Fibroblast of gingiva (primary cell): ENCODE measurements at places on chromosomes 12 and 14.

DNA sequence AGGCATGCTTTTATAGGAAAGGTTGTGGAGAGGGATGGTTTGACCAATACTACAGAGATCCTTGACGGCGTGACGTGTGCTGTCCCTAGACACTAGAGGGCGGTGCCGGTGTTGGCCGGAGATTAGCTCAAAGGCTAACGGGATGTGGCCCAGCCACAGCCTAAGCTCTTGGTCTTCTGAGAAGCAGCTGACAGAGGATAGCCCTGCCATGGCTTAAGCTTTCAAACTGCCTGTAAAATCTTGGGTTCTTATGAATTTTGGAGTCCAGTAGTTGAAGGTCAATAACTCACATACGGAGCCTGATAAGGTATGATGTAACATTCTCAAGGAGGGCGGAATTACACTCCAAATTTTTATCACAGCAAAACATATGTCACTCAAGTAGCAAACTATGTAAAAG lies 515.7 kb upstream of the ATXN7L3B start:
- DNase-seq: peak; percentile 8

DNA sequence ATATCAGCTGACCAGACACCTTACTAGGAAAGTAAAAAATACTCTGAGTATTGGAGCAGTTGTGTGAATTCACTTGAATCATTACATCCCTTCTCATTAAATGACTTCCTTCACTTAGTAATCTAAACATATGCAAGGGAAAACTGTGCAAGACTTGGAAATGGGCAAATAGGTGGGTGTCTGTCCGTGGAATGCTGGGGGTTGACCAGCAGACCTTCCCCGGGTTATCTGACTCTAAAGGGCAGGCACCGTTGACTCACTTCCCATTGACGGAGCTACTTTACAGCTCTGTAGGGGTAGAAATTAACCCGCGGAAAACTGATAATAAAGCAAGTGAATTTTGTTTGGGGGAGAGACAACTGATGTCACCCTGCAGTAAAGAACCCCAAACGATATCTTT lies 199.3 kb downstream of the TTC7B start:
- no peak for DNase-seq

DNA sequence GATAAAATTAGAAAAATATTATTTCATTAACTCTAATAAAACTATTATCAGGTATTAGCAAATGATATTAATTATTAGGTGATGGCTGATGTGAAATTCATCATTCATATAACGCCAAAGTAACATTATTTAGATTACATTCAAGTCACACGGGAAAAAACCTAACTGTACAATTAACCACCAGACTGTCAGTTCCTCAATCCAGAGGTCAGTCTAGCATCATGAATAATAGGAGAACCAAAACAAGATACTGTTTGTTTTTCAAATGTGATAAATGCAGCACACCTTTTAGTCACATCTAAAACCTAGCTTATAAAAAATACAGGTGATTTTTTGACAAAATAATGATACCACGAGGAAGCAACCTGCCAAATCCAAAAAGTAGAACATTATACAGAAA lies 19.6 kb downstream of the SENP1 start:
- DNase-seq: no peak

- DNase-seq: peak; percentile 17
Observed at GRCh38 chr12:21502164-21502496, 541 bp downstream of the GOLT1B start.

DNA sequence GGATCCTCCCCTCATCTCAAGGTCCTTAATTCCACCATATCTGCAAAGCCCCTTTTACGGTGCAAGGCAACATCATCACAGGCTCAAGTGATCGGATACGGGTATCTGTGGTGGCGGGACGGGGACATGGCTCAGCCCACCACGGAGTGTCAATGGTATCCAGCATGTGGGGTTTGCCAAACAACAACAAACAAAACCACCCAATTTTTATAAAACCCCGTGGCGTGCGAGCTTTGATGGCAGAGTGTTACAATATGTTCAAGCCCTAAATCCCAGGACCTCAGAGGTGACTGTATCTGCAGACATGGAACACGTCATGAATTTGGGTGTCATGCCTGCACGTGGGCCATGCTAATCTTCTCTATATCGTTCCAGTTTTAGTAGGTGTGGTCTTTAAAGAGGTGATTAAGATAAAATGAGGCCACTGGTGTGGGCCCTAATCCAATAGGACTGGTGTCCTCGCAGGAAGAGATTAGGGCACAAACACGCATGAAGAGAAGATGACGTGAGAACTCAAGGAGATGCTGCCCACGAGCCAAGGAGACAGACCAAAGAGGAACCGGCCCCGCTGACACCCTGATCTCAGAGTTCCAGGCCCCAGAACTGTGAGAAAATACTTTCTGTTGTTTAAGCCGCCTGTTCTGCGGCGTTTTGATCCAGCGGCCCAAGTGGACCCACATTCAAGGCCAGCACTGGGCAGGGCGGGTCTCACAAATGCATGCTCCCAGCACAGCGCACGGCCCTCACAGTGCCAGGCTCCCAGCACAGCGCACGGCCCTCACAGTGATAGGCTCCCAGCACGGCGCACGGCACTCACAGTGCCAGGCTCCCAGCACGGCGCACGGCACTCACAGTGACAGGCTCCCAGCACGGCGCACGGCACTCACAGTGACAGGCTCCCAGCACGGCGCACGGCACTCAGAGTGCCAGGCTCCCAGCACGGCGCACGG lies 6.7 kb upstream of the GOLGA3 start:
- DNase-seq: no peak

- DNase-seq: no peak
Observed at GRCh38 chr12:11622876-11623281, 26.6 kb upstream of the ETV6 start.

- DNase-seq: no peak
Observed at GRCh38 chr14:92461891-92462290, 51.7 kb upstream of the RIN3 start.

DNA sequence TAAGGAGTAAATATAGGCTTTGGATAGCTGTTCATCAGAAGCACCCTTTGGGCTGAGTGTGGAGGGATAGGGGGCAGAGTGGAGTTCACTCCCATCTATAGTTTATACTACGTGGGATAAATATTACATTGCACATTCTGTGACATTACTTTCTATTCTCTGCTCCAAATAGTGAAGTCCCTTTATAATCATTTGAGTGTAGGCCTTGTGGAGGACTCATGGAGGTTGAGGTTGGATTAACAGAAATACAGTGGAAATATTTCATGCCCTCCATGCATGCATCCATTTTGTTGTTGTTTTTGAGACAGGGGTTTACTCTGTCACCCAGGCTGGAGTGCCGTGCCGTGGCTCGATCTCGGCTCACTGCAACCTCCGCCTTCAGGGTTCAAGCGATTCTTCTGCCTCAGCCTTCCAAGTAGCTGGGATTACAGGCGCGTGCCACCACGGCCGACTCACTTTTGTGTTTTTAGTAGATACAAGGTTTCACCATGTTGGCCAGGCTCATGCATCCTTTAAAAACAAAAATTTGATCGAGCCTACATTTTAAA lies 1.4 kb downstream of the CHPT1 start:
- no peak for DNase-seq

- no peak for DNase-seq
Observed at GRCh38 chr12:25352083-25352918, 101.6 kb upstream of the KRAS start.

GRCh38 chr14:101288436-101289229 lies 272.7 kb upstream of the DIO3 start:
- DNase-seq: no peak

DNA sequence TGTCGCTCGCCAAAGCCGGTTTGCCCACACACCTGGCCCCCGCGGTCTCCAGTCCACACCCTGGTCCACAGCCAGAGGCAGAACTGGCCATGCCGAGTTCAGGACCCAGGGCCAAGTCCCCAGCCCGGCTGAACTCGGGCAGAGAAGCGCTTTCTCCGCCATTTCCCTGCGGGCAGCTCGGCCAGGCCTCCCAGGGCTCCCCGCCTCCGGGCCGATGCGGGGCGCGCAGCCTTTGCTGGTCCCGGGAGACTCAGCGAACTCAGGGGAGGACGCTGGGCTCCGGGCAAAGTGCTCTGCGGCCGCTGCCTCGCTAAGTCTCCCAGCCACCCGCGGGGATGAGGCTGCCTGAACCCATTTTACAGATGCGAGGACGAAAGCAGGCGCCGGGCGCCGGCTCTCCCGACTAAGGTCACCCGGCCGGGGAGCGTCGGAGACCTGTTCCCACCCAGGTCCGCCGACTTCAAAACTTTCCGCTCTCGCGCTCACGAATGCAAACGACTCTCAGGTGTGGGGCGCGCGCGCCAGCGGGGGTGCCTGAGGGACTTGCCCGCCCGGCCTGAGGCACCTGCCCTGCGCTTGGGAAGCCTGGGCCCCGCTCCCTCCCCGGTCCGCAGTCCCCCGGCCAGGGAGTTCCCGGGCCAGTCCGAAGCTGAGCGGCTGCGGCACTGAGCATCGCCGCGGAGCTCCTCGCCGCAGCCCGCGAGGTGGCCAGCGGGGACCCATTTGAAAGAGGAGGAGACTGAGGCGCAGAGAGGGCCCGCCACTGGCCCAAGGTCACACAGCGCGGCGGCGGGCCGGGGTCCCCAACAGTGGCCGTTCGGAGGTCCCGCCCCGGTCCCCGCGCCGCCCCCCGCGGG lies 627 bp downstream of the TESC start:
- DNase-seq: no peak

DNA sequence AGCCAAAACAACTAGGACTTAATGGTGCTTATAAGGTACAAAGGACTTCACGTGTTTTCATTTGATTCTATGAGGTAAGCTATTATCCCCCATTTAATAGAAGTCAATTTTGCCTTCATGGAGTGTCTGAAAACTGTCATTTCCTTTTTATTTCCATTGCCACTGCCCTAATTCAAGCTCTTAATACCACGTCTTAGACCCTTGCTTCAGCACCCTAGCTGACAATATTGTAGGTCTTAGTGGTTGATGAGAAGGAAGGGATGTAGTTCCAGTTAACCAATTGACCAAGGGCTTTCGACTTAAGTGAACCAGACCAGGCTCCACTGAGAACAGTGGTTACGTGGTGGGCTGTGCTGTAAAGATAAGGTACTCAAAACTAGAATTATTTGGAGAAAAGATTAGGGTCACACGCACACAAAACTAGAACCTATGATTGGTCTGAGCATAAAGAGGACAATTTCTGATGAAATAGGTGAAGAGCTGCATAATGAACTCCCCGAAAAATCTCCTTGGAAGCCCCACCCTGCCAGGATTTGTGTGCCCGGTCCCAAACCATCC lies 9.6 kb upstream of the ASIC1 start:
- DNase-seq: no peak

DNA sequence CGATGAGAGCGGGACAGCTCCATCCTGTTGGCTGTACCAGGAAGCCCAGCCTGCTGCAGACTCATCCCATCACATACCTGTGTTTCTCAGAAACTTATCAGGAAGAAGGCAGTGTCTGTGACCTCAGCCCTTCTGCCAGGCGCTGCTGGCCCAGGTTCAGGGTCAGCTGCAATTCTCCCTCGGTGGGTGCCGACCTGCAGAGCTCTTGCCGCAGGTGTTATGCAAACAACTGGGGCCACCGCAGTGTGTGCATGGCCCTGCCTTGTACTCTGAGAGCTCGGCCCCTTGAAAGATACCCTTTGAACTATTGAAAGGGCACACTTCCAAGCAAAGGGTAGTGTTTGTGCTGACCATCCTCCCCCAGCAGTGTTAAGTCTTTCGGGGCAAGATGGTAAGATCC lies 322.2 kb upstream of the DIO3 start:
- no peak for DNase-seq

DNA sequence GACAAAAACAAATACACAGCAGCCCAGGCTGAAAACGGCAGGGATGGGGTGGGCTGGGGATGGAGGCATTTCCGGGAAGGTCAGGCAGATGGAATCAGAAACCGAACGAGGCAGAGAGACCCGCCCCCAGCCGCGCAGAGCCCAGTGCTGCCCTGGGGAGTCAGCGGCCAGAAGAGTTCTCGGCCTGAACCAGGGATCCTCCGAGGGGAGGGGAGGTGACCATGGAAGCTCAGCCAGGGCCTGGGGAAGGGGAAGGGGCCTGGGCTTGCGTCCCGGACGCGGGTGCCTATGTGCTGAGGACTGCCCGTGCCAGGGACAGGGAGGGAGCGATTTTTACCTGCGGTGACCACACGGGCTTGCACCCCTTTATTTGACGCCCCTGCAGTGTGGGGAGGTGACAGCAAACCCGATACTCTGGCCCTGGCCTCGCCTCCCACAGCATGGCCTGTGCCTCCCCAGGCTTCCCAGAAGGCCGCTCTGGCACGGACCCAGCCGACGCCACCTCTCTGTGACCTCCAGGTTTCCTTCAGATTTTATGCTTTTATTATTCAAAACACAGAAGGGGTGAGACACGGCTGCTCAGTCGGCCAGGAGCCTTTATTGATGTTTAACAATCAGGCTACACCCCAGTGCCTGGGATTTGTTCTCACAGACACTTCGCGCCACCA lies 7.7 kb downstream of the LRCOL1 start:
- DNase-seq: no peak

GRCh38 chr14:71228711-71229110 lies 321.5 kb downstream of the PCNX1 start:
- DNase-seq: no peak

- DNase-seq: no peak
Observed at GRCh38 chr12:126648074-126648473, 1582.8 kb downstream of the AACS start.

DNA sequence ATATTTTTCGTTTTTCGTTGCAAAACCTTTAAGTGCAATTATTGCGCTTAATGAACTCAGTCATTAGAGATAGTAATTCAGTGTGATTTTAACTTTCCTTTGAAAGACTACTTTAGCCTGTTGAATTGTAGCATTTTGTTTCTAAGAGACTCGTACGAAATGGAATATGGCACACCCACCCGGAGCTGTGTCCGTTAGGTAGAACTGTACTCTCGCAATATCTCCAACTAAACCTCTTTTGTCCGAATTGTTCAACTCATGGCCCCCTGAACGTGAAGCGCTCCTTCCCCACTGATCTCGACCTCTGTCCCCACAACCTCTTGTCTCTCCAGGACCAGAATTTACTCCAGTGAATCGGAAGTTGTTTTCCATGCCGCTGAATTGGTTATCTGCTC lies 800 bp downstream of the PCNX4 start:
- DNase-seq: peak; percentile 39

GRCh38 chr12:84619053-84619571 lies 293.5 kb downstream of the SLC6A15 start:
- no peak for DNase-seq

- DNase-seq: peak; percentile 90
Observed at GRCh38 chr14:60646226-60646818, 3.0 kb downstream of the SIX1 start.

DNA sequence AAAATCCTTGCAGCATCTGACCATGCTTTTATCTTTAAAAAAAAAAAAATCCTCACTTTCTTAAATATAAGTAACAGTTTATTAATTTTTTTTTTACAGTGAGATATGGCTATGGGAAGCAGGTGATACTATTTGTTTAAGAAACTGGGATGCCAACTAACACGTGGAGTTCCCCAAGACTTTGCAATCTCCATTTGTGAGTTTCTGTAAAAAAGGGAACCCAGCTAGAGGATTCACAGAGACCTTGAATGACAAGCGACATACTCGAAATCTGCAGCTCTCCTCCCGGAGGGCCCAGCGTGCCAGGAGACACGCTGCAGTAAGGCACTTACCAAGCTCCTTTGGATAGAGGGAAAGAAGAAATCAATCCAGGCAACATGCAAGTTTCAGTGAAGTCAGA lies 30.1 kb downstream of the SLC15A4 start:
- no peak for DNase-seq
